Karpas-422 (cell line): ENCODE measurements at places on chromosomes 11 and 22. TPM values are rescaled to one million over a fixed set of nuclear protein-coding genes. Genes with fewer than 3 reads are reported as not detected.

The YAP1 gene
- total RNA-seq, result 0.14 TPM in 1 of 2 replicates, not detected in the other

DNA sequence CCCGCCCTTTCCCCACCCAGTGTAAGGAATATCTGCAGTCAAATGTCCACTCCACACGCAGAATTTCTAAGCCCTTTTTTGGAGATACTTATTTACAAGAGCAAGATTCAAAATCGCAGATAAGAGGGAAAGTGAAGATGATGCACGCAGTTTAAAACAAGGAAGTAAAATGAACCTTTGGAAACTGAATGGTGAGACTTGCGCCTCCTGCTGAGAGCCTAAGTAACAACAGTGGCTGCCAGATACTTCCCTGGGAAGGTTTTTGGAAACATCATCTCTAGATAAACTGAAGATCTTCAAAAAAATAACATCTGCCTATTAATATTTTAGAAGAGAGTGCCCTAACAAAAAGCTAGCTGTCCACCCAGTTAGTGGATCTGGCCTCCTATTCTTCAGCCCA, 963.1 kb upstream of the FAT3 start:
- DNase-seq, result peak; percentile 75

DNA sequence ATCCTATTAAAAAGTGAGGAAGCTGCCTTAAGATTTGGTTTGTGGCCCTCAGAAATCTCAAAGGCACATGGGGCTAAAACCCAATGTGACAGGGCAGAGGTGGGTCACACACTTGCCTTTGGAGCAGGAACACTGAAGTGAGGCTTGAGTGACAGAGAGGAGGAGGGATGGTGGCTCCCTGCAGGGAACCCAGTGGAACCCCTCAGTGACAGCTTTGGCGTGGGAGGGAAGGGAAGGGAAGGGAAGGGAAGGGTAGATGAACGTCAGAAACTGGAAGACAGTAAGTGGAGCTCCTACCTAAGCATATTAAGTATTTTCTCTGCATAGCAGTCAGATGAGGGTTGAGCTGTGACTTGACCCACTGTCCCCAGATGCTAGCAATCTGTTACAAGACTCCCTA, 68.5 kb downstream of the TMPRSS5 start:
- DNase-seq, result no peak

- DNase-seq, result no peak
Observed at GRCh38 chr11:87423161-87423560, 385.4 kb downstream of the TMEM135 start.
